ENCODE measurements at places on chromosomes 7 and 10.

DNA sequence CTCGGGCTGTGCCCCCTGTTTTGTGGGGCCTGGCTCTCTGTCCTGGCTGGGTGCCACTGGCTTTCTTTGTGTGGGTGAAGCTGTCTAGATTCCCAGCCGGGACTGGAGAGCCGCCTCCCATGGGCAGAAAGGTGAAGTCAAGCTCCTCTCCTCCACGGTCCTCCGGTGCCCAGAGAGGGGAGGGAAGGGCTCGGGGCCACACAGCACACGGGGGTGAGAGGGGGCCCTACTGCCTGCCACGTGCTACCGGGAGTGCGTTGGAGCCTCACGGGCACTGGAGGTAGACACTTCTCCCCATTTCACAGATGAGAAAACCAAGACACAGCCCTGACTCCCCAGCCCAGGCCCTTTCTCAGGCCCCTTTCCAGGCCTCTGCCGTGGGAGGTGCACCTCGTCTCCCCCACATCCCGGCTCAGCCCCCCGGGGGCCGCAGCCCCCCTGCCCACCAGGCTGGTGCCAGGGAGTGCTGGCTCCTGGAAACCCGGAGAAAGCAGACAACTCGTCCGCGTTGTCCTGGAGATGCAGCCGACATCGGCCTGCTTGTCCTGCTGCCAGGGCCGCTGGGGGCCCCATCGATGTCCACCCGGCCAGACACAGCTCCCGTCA lies 55.8 kb downstream of the UNCX start:
- DNase-seq, result no peak

- no peak for DNase-seq
Observed at GRCh38 chr10:60910543-60910942, 33.4 kb downstream of the RHOBTB1 start.

- DNase-seq, result no peak
Observed at GRCh38 chr7:19620470-19620869, 88.4 kb downstream of the POLR1F start.

DNA sequence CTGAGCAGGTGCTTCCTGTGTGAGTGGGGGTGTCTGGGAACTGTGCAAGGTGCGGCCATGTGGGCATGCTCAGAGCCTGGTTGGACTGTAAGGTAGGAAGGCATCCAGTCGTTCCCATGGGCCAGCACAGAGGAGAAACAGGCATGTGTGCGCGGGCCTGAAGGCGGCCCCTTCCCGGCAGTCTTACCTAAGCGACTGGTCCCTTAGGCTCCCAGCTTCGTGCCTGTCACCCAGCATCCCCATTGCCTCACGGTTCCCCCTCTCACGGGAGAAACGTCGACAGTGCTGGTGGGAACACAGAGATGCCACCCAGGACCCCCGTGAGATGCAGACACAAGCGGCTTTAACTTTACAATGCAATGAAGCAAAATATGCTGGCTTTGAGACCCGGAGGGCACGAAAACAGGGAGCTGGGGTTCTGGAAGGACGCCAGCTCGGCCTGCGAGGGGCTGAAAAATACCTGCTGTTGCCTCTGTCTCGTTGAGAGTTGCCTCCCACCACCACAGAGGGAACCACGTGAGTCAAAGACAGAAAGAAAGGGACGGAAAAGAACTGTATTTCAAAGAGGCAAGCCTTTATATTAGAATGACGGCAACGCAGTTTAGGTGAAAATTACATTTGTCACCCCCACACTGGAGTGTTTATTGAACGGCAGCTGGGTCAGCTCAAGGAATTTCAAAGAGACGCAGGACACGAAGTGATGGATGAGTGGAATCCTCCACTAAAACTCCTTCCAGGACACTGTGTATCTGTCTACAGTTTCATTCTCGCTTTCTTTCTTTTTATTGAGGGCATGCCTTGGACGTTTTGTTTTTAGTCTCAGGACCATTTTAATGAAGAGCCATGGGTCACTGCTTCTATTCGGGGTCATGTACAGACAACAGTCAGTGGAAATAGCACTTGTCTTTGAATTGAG lies 128.4 kb downstream of the DNAJB6 start:
- no peak for DNase-seq

DNA sequence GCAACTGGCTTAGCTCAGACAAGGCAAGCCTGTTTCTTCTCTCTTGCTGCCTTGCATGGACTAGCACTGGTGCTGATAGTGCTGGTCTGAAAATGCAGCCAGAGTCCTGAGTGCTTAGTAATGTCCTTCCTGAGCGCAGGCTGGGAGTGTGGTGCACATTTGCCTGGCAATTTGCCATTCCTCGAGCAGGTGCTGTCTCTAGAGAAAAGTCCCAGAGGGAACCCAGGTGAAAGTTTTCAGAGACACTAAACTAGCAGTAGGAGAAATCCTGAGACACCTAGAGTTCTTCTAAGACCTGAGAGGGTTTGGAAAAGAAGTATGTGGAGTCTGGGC lies 1.9 kb downstream of the SFTPD start:
- no peak for DNase-seq

GRCh38 chr10:5485948-5486852 lies 13.2 kb downstream of the CALML5 start:
- no peak for DNase-seq

GRCh38 chr10:33001908-33002492 lies 44.0 kb upstream of the ITGB1 start:
- DNase-seq, result no peak

GRCh38 chr7:17307969-17308648 lies 9.7 kb downstream of the AHR start:
- peak; percentile 46 for DNase-seq

DNA sequence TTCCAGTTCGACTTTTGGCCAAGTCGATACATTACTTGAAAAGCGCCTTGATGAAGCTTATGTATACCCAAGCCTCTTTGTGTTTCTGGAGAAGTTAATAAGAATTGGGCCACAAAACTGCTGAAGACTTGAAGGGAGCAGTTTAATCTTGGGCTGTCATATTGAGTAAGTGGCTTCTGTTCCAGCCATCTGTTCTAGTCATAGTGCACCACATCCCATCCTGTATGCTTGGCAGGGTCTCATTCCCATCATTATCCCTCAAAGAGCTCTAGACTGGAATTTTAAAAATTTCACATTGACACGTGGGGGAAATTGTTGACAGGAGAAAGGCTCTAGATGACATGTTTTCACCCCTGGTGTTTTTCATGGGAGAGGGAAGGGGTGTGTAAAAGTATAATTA lies 196.6 kb upstream of the PLPP4 start:
- no peak for DNase-seq

GRCh38 chr10:33244354-33244967 lies 90.0 kb downstream of the NRP1 start:
- DNase-seq, result no peak

GRCh38 chr7:12670743-12671520 lies 16.5 kb upstream of the ARL4A start:
- DNase-seq, result no peak

DNA sequence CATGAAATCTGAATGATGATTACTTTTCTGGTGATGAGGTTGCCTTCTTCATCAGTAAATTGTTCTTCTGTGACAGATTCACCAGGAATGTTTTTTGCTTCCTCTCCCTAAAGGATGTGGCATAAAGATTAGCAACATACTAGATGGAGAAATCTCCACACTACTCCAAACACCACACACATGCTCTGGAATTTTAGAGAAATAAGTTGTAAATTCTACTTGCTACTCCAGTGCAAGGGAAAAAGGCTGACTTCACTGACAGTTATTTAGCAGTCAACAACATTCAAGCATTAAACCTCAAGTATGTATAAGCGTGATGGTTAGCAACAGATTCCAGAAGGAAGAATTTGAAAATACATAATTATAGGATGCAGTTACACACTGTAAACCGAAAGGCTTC lies 137.9 kb upstream of the CCDC6 start:
- no peak for DNase-seq

DNA sequence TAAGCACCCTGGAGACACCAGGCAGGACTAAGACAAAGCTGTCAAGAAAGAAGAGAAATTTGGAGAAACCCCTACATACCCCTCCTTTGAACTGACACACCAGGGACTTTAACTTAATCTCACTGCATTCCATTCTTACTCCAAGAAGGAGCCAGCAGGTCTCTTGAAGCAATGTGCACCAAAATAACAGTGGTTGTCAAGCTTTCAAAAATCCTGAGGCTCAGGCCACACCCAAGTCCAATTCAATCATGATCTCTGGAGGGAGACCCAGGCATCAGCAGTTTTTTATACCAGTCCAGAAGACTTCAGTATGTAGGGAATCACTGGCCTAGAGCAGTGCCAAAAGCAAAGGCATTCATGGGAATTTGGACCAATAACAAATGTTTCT lies 6.8 kb downstream of the SLC25A13 start:
- DNase-seq, result no peak

GRCh38 chr10:114498413-114499111 lies 94.3 kb upstream of the AFAP1L2 start:
- DNase-seq, result no peak

DNA sequence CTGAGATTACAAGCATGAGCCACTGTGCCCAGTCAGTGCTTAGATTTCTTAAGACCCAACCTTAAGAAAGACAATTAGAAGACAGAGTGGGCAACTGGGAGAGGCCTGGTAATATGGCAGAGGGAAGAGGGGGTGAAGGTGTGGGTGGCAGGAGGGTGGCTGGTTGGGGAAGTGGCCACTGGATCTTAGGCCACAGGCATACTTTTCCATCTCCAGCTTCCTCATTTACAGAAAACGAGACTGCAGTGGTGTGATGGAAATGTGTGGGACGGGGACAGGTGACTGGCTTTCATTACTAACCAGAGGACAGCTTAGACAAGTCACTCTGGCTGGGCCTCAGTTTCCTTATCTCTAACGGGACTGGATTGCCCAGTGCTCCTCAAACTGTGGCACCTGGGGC lies 1.0 kb upstream of the FFAR4 start:
- DNase-seq, result no peak

DNA sequence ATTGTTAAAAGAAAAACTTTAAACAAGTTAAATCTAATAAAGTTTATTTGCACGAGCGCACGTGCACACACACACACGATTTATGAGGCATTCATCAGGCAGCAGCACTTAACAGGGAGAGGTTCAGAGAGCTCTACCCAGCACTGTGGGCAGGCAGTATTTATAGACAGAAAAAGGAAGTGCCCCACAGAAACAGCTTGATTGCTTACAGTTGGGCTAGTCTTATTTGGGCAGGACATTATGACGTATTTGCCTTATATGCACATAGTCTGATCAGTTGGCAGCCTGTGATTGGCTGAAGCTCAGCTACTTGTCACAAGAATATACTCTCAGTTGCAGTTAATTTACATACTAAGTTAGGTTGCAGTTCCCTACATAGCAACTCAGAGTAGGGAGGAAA lies 1.2 kb upstream of the SDHAF3 start:
- no peak for DNase-seq

DNA sequence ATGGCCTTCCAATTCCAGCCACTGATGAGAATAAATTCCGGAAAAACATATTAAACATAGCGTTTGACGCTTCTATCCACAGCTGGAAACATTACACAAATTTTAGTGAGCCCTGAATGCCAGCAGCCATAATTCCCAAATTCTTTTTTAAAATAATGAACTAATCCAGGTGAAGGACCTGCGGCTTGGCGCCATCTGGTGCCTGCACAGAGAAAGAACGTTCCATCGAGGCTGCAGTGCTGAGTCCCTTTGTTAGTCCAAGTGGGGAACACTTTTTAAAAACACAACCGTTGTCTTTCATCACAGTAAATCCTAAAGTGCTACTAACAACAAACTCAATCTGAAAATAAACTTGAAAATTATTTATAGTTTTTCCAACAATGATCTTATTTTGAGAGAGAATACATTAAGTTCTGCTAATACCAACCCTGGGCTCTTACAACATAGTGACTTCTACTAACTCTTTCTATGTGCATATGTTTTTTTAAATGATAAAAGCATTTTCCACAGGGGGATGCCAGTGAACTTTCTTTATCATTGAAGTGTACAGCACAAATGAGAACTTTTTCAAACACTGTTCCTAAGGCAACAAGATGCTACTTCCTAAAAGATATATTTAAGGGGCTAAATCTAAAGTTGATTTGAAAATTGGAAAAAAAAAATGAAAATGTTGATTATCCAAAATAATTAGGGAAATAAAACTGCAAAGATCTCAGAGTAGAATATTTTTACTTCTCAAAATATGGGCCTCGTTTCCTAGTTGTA lies 166.9 kb upstream of the RNF32 start:
- DNase-seq, result peak; percentile 66

- DNase-seq, result peak; percentile 49
Observed at GRCh38 chr10:3067118-3067858, at the start of gene PFKP. Gene PFKP, plus strand, starts transcription at chr10:3067548. Its CDS starts 48 bp downstream, at chr10:3067596.

DNA sequence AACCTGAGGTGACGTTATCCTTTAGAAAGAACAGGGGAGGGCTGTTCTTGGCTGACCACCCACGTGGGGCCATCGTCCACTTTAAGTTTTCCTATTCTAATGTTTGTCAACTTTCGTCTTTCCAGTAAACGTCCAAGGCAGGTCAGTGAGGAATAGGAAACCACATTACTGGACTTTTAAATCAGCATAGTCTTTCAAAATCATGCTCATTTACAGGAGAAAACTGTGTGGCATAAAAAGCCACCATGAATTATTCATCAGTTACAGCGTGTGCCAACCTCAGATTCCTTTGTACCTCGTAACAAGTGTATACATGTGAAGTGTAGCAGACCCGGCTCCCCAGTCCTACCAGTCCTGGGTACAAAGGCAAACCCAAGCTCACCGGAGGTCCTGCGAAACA lies 25.1 kb upstream of the ABLIM1 start:
- peak; percentile 76 for DNase-seq

DNA sequence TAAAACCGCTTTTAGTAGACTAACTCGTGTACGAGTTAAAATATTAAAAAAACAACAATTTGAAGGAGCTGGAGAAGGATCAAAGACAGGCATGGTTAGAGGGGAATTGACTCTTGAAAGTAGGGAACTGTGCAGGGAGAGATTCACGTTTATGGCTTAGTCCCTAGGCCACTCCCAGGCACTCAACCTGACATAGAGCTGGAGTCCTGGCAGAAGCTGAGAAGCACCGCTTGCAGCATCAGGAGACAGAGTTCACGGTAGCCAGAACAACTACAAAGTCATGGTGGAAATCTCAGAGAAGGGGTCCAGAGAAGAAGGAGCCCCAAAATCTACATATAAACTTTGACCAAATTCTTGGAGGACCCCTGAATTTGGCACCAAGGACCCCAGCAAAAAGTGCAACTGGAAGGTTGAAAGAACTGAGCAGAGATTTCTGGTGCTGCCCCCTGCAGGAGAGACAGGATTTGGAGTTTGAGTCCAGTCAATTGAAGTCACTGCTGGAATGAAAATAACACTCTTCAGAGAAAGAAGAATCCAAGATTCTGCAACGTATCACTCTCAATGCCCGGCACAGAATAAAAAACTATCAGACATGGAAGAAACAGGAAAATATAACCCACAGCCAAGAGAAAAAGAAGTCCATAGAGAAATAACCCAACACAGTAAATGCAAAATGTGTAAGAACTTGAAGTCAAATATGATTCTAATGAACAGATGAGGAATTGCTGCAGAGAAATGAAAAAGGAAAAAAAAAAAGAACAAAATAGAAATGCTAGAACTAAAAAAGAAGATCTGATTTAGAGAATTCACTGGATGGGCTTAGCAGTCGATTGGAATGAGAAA lies 493.3 kb upstream of the PODXL start:
- DNase-seq, result peak; percentile 56

GRCh38 chr10:80465839-80466590 lies 11.9 kb downstream of the TSPAN14 start:
- no peak for DNase-seq

GRCh38 chr7:151114151-151115090 lies 28.1 kb downstream of the AGAP3 start:
- DNase-seq, result no peak

- no peak for DNase-seq
Observed at GRCh38 chr10:60714233-60714632, 64.0 kb upstream of the CDK1 start.

- no peak for DNase-seq
Observed at GRCh38 chr10:62511238-62511637, 137.1 kb downstream of the ZNF365 start.

GRCh38 chr10:11154849-11155498 lies 137.3 kb downstream of the CELF2 start:
- DNase-seq, result no peak
